ENCODE measurements at places on chromosomes 2 and 18.

DNA sequence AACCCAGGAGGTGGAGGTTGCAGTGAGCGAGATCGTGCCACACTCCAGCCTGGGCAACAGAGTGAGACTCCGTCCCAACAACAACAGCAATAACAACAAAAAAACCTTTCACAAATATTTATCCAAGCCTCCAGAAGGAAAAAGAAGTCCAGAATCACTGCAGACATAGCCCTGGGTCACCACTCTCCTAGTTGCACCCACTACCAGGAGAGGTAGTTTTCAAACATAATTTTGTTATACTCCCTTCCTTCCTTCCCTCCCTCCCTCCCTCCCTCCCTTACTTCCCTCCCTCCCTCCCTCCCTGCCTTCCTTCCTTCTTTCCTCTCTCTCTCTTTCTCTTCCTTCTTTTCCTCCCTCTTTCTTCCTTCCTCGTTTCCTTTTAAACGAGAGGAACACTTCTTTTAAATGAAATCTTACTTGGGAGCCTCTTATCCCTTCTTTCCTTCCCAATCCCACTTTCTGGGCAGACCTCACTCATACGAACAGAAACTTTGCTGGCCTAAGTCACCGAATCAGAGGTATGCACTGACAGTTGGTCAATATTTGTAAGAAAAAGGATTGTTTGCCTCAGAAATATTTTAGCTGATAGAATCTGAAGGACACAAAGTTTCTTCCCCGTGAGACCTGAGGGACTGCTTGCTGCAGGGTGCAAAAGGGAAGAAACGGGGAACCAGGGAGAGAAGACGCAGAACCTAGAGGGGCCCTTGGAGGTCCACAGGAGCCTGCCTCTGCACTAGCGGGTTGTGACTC lies 88.1 kb upstream of the AGAP1 start:
- no peak for DNase-seq

DNA sequence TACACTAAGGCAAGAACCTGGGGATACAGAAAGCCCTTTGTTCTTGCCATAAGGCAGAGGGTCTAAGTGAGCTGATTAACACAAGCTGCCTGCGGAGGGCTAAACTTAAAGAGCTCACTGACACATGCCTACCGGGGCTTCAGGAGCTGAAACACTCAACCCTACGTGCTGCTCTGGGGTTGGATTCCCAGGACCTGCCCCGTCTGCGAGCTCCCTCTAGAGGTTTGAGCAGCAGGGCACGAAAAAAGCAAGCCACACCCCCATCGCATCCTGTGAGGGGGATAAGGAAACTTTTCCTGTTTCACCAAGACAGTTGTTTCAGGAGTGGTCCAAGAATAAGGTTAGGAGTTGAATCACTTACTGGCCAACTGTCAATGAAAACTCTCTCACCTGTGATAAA lies 562.1 kb downstream of the TMX3 start:
- no peak for DNase-seq

- no peak for DNase-seq
Measured at GRCh38 chr2:83595121-83595690, 863.9 kb downstream of the SUCLG1 start.

DNA sequence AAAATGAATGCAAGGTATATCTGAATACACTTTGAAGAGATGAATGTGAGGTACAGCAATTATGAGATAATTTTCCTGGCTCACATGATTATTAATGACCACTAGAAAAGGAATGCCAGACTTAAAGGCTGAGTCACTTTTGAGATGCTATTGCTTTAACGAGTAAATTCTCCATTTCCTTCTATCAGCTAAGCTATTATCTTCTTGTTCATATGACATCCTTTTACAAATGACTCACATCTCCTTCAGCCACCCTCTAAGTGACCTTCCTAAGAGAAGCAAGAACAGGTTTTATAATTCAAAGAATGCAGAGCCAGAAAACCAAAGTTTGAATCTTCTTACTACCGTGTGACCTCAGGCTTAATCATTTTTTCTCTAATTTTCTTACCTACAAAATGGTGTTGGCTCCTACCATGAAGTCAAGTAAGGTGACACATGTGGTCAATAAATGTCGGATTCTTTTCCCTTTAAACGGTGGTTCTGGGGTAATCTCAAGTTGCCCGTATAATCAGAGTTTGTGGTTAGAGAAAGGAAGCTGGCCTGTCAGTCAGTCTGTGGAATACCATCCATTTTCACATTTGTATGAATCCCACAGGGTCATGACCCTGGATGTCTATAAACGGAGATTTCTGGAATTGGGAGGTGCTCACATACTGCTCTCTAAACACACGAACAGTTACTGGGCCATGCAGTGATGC lies 184.0 kb upstream of the PID1 start:
- DNase-seq = no peak

- DNase-seq = no peak
Measured at GRCh38 chr2:238128534-238129001, 9.9 kb upstream of the KLHL30 start.

DNA sequence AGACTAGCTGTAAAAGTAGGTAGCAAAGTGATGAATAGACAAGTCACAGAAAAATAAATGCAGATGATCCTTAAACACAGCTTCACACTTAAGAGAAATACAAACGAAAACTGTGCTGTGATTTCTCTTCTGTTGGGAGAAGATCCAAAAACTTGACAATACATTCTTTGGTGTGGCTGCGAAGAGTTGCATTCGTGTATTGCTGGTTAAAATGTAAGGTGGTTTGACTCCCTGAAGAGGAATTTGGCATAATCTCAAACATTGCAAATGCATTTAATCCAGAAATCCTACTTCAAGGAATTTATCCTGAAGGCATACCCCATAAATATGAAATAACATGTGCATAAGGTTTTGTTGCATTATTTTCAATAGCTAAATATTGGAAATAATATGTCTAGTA lies 7.1 kb downstream of the CCNYL1 start:
- no peak for DNase-seq

GRCh38 chr2:26274058-26274613 lies 29.4 kb downstream of the HADHB start:
- DNase-seq = no peak

DNA sequence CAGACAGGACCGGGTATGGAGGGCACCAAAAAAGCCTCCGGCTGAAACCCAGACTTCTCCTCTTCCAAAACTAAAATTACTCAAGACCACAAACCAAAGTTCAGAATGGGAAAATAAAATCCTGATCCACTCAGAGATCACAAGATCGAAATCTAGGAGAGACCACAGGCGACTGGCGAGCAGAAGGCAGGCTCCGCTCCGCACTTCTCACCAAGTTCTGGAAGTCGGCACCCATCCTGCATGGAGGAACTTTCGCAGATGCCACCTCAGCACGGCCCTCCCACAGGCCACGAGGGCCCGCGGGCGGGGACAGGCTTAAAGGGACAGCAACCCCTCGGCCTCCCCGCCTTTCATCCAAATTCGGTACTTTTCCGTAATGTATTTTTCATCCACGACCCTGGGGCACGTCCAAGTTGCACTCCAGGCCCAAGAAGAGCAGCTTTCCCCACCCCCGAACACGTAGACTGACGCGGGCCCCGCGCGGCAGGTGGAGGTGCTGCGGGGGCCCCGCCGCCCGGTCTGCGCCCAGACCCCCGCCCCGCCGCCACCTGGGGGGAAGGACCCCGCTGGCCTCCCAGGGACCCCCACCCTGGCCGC lies 43.7 kb downstream of the HDLBP start:
- DNase-seq = peak; percentile 60

GRCh38 chr2:67625690-67626475 lies 228.8 kb downstream of the ETAA1 start:
- no peak for DNase-seq

DNA sequence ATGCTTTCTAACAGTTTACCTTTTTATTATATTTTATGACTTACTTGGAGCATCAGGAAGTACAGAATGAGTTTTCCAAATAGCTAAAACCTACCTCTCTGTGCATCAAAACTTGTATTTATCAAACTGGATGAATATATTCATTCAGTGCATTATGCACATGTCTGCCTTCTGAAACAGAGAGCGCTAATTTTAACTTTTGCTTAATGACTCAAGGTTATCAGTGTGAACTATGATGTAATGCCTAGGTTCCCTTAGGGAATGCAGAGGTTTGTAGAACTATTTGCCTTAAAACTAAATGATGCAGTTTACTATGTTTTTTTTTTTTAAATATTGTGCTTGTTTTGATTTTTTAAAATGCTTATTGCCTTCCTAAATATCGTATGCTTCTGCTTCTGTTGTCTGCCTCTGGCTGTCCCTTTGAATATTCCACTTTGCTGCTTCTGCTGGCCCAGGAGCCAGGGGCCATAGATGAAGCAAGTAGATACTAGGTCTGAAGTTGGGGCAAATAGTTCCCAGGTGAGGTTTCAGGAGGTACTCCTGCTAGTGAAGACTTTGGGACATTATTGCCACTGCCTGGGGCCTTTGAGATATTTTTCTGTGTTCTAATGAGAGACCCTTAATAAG lies 16.5 kb downstream of the TMEM178A start:
- no peak for DNase-seq

DNA sequence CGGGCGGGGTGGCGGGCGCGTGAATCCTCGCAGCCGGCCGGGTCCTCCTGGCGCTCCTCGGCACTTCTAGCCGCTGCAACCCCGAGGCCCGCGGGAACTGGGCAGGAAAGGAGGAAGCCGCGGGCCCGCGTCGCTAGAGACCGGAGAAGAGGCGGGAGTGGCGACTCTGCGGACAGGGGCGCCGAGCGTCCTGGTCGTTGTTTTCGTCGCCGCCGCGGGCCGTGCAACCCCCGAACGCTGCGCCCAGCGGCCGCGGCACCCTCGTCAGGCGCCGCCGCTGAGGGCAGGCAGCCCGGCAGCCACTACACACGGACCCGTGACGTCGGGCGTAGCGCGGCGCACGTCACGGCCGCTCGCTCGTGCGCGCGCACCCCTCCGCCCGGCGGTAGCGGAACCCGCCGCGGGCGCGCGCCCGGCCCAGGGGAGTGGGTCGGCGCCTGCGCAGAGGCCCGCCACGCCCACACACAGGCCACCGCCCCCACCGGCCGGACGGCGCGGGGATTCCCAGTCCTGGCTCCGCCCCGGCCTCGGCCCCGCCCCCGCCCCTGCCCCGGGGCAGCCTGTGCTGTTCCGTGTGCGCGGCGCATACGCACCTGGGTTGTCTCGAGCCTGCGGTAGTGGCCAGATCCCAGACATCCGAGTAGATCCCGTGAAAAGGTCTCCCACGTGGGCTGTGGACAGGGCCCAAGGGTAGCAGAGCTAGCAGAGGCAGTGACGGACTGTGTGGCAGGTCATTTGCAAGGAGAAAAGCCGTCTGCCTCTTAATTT lies at the start of gene MAP3K2:
MAP3K2 (minus strand) TSS at position 321 of the 768 bp plus-strand sequence. CDS start 44,846 bp downstream, outside the sequence.
- peak; percentile 96 for DNase-seq

DNA sequence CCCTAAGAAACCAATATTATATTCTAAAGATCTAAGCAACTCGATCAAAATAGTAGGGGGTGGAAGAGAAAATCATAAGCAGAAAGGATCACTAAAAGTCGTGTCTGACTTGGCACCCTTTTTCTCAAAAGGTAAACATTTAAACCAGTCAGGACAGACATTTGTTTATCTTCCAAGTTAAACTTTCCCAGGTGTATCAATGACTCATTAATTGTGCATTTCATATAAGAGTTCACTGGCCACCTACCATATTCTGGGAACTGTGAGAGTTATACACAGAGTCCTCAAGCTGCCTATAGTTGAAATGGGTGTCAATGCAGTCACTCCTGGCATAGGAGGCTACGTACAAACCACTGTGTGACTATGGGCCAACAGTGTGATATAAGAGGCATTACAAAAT lies 4.8 kb upstream of the ACVR1 start:
- DNase-seq = no peak

DNA sequence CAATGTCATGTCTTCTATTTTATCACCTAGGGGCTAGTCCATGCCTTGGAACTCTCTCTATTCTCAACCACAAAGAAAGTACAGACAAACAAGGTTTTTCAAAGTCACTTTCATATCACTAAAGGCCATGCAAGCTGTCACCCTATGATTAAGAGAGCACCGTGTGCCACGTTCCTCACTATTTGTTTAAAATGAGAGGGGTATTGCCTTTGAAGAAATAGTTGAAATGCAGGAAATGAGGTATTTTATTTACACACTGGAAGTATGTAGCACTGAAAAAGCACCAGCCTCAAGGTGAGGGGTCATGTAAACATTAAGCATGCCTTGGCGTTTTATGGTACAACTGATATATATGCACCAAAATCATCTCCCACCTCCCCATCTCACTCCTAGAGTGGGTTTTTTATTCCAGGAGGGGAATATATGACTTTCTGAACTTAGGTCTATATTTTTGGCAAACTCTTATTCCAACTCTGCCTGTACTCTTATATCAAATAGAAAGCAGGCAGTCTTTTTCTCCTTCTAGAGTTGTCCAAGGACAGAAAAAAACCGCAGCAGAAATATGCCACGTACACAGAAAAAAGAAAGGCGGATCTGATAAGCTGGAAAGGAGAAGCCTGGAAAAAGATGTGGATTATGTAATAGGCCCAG lies 53.5 kb downstream of the VSNL1 start:
- DNase-seq = no peak

- no peak for DNase-seq
Measured at GRCh38 chr2:23323917-23324680, 60.9 kb upstream of the KLHL29 start.

- no peak for DNase-seq
Measured at GRCh38 chr18:40355726-40356125, 1599.3 kb upstream of the PIK3C3 start.

DNA sequence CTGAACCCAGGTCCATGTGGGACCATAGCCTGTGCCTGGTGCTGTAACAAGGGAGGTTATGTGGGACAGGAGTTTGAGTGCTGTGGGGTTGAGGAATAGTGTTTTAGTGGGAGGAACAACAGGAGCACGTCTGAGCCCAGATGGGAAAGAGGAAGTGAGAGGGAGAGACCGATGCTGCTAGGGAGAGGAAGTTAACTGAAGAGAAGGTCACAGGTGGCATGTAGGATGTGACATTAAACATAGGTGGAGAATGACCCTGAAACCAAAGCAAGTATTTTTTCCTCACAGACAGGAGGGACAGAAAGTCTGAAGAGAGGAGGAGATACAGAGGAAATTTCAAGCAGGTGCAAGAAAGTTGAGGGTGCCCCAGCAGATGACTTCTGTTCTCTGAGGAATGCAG lies 87.8 kb downstream of the ACOXL start:
- no peak for DNase-seq

GRCh38 chr18:48886520-48887293 lies 64.1 kb downstream of the SMAD7 start:
- DNase-seq = no peak

DNA sequence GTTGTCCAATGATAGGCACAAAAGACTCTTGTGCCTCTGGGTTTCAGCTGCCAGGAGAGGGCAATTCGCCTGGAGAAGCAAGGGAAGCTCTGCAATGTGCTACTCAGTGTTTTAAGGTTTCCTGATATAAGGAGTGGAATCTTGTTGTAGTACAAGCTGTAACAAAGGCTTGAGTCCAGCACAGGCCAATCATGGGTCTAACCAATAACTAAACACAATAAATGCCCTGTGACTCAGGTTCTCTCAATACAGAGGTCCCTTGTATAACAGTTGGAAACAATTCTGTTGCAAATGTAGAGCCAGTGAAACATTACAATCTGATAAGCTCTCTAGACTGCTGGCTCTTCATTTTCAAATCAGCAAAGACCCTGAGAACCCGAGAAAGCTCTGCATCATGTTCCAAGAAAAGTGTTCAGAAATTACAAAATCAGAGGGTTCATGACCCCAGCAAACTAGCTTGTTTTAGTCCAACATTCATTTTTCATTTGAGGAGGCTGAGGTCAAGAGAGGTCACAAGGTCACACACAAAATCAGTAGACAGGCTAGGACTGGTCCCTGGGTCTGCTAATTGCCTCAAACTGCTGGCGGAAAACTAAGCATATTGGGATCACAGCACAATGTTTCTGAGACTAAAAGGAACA lies 59.0 kb upstream of the DNMT3A start:
- DNase-seq = no peak
